ENCODE measurements at places on chromosomes 4 and X.
A peak's percentile ranks its signal among the peaks of the same experiment; 100 is the strongest.

DNA sequence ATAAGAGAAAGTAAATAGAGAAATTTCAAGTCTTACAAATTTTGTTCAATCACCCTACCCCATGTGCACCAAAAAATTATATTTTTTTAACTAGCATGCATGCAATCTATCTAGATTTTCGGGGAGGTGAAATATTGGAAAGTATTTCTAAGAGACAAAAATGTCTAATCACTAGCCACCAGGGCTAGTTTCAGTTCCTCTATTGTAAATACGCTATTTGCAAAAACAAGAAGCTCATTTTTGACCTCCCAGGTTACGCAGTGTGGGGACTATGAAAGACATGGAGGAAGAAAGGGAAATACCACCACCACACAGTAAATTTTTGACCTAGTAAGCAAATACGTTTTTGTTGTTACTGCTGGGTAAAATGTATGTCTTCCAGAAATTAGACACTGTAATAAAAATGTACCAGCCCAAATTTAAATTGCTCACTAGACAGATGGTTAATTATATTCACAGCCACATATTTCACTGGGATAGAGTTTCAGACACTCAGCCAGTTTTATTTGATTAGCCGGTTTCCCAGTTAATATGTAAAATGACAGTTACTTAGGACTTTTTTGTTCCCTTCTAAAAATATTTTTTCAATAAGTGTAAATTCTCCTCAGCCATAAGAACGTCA lies 2.2 kb downstream of the NEXMIF start:
- no peak for DNase-seq

GRCh38 chrX:110920991-110921390 lies 125.4 kb upstream of the CHRDL1 start:
- DNase-seq = no peak

DNA sequence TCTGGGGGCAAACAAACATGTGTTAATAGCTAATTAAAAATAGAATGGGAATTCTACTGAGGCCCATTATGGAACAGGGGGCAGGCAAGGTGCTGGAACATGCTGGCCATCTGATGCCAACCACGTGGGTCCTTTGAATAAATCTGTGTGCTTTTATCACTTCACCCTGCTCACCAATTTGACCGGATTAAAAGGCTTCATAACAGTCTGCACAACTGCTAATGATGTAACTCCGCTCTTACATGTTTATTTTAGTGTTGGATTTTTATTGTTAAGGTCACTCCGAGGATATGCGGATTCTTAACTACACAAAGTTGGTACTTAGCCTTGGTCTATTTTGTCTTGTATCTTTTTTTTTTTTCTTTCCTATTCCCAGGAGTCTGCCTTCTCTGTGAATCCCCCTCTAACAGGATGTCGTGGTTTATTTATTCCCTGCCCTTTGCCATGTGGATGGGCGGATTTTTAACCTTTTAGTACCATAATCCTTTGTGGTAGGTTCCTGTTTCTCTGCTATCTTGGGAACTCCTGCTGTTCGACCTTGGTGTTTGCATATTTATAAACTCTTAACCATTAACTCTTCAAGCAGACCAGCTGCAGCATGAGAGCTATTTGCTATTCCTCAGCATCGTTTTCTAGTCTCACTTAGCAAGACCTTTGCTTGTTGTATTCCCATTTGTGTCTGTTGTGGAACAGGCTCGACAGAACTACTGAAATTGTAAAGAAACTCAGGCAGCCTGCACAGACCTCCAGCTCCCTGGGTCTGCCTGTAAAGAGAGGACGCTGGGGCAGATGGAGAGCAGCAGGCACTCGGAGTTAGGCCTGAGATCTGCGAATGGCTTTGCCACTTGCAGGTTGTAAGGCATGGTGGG lies 38.0 kb downstream of the TRIM2 start:
- no peak for DNase-seq

GRCh38 chr4:24794916-24795665 lies at the start of gene SOD3:
Gene SOD3 (plus strand): TSS chr4:24795573. CDS start chr4:24799522, 3,949 bp downstream.
- no peak for DNase-seq

GRCh38 chr4:169017971-169018370 lies 7.9 kb upstream of the CBR4 start:
- DNase-seq = no peak

DNA sequence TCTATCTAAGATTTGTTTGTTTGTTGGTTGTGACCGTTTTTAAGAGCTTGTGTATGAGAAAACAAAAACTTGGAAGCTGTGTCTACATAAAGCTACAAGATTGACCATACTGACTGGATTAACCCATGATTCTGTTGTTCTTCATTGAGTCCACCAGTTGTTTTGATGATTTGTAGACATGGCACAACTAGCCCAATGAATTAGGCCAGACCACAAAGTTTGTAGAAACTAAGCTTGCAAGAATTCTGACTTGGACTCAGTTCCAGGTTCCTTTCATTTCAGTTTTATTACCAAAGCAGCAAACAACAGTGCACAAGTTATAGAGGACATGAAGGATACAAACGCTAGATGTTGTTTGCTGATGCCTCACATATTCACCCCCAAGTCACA lies 119.3 kb downstream of the RASGEF1B start:
- DNase-seq = no peak

DNA sequence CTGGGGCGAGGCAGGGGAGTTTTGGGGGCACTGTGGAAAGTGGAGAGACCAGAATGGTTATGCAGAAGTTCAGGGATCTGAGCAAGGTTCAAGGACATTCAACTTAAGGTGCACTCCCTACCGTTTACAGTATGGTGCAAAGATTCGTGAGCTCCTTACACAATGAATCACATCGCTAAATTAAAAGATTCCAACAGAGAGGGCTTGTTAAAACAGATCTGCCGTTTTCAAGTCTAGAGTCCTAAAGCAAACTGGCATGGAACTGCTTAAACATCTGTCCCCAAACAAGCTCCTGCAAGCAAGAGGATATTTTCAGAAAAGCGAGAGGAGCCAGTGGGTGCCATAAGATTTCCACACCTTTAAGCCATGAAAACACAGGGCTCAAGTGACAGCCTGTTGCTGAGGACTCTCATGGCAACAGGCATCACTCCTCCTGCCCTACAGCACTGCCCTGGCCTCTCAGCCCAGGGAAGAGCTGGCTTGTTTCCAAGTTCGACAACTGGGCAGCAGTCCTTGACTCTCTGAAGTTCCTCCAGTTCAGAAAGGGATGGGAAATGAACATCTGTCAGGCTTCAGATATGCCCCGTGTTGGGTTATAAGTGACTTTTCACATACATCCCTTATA lies 10.0 kb downstream of the FAM184B start:
- DNase-seq = no peak

DNA sequence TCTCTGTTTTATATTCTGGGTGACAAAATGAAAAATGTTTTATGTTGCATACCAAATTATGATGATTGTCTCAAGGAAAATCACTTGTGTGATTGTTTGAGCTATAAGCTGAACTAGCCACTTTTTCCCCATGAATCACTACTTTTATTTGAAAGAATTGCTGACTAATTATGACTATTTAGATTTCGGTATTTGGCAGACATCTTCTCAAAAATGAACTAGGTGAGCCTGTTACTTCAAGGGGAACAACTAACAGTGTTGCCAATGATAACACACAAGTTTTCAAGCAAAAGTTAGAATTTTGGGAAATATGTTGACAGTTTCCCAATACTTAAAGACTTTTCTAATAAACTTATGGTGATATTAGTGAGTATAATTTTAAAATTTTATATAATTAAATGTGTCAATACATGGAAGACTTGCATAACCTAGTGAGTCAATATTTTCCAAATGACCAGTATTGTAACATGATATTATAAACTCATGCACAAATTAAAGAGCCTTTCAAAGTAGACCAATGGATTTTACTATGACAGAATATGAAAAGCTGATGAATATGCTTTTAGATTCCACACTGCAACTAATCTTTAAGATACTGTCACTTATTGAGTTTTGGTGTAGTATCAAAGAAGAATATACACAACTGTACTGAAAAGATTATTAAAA lies 187.7 kb upstream of the GATB start:
- DNase-seq = no peak

- DNase-seq = no peak
Observed at GRCh38 chrX:132171881-132172280, 44.1 kb upstream of the FRMD7 start.

- DNase-seq = no peak
Observed at GRCh38 chrX:118745570-118745969, 18.2 kb downstream of the IL13RA1 start.

DNA sequence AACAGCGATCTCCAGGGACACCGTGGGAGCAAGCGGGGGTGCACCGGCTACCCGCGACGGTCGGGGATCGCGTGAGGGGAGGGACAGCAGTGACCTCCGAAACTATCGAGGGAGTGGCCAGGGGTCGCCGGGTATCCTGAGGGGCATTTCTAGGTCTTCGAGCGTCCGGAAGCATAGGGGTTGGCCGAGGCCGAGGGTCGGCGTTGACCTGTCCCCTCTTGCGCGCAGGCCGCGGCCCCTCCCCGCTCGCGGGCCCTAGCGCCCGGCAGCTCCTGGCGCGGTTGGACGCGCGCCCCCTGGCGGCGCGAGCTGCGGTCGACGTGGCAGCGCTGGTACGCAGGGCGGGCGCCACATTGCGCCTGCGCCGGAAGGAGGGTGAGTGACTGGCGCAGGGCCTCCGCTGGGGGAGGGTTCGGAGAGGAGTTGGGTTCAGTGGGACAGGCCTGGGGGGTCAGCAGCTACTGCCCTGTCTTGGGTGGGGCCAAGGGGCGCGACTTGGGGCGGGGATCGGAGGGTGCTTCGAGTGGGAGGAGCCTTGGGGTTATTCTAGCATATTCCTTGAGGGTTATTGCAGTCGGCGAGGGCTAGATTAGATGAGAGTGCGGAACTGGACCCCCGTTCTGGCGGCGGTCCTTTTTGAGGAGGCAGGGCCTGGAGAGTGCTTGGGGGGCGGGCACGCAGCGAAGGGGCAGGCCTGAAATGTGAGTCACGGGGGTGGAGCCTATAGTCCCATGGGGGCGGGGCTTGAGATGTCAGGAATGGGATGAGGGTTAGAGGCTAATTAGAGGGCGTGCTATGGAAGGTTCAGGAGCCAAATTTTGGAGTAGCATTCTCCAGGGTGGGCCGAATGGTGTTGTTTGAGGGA lies 1.2 kb downstream of the MAGIX start:
- DNase-seq = peak; percentile 74

DNA sequence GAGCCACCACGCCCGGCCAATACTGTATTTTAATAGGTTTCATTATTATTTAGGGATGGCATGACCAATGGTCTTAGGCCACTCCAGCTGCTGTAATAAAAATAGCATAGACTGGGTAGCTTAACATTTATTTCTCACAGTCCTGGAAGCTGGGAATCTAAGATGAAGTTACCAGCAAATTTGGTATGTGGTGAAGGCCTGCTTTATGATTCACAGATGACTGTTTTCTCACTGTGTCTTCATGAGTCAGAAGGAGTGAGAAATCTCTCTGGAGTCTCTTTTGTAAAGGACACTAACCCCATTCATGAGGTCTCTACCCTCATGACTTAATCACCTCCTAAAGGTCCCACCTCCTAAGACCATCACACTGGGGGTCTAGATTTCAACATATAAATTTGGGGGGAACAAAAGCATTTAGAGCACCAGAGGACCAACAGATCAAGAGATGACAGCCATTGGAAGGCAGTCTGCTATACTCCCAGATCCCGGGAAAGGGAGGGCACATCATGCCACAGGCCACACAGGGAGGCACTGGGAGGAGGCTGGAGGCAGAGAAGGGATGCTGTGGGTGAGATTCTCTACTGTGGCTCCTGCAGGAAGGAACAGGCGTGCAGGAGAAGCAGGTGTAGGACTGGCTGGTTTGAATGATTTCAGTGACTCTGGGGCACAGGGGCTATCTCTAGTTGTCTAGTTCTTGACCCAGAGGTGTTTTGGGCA lies 335.8 kb upstream of the SFRP2 start:
- no peak for DNase-seq

- no peak for DNase-seq
Observed at GRCh38 chrX:39338583-39338982, 537.3 kb downstream of the MID1IP1 start.
